ENCODE measurements at places on chromosomes 1 and 21.

- no peak for DNase-seq
Observed at GRCh38 chr1:44436401-44437106, 31.5 kb downstream of the RNF220 start.

DNA sequence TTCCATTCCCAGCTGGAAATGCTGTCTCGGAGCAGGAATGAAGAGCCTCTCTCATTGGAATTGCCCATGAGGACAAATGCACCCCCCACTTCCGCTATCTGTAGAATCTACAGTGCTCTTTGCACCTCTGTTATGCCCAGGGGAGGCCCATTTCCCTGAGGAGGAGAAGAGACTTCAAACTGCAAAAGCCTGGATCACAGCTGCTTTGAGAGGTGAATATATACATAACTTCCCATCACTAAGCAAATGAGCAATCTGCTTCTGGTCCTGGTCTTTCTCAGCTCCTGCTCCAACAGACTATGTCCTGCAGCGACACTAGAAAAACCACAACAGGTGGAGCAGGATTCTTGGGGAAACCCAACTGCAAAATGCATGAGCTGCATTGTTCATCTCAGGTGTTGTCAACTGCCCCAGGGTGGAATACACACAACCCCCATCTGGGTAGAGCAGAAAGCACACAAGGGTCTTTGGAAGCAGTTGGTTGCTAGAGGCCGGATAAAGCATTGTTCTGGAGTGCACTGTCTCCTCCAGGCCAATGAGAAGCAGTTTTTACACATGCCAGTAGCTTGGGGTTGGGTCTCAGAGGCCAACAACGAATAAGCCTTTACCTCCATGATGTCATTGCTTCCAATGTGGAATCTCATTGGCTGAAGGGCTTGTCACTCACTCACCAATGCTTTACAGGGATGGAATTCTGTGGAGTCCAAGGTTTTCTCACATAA lies 67.7 kb upstream of the RAB4A start:
- no peak for DNase-seq

DNA sequence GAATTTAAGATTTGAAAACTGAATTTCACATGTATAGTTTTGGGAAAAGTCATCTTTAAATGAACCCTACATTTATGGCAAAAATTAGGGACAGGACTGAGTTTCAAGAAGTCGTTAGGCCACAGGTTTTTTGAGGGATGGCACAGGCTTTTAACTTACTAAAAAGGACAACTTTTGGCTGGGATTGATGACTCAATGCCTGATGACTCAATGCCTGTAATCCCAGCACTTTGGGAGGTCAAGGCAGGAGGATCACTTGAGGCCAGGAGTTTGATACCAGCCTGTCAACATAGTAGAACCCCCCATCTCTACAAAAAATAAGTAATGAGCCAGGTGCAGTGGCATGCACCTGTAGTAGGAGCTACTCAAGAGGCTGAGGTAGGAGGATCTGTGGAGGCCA lies 15.9 kb downstream of the UCK2 start:
- no peak for DNase-seq

DNA sequence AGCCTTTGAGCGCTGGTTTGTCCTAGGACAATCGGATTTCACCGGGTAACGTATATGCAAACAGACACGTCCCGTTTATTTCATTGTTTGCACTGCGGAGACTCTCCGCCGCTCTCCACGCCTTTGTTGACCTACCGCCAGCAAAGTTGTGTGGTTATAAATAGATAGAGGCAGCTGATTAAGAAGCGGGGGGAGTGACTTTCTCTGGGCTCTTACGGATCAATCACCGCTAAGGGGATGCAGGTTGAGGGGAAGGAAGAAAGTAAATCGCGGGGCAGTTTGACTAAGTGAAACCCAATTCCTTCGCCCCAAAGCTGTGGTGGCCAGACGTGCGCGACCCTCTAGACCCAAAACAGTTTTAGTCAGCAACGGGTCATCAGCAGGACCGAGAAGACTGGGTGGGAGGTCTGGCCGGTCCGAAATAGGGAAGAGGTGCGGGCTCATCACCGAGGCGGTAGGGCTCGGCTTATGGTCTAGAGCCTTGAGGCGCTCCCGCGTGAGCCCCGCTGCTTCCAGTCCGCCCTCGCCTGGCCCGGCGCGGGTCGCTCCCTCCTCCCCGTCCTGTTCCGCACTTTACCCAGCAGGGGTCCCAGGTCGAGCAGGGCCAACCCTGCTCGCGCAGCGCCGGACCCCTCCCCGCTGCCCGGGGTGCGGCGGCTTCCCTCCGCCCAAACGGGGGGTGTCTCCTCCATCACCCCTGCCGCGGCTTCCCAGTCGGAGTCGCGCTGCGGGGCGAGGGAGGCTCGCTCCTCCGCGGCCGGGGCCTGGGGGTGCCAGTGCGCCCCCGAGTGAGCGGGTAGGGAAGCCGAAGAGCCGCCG lies 120.8 kb upstream of the RRP15 start:
- no peak for DNase-seq

DNA sequence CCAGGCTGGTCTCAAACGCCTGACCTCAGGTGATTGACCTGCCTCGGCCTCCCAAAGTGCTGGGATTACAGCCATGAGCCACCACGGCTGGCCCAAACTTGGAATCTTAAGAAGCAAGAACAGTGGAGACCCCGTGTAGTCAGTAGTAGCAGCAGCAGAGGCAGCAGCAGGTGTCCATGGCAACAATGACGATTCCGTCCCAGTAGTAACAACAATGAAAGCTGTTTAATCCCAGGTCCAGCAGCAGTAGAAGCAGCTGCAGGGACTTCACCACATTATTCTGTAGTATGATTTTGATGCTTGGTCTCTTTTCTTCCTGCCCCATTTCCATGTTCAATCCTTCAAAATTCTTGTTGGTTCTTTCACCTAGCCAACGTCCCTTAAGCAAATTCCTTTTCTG lies 69.6 kb upstream of the KCTD3 start:
- DNase-seq: no peak

DNA sequence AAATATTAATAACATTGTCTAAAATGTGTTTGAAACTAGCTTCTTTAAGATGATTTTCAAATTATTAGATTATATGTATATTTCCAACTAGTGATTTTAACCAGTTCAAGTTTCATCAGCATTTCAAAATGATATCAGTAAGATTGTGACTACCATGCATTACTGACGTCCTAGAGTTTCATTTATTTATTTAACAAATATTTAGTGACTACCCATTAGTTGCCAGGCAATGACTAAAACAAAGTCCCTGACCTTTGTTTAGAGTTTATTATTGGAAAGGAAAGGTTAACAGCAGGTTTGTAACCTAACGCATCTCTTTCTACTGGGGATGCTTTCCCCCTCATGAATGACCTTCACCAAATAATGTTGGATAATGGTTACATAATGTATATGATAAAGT lies 7.6 kb upstream of the C4BPB start:
- no peak for DNase-seq

DNA sequence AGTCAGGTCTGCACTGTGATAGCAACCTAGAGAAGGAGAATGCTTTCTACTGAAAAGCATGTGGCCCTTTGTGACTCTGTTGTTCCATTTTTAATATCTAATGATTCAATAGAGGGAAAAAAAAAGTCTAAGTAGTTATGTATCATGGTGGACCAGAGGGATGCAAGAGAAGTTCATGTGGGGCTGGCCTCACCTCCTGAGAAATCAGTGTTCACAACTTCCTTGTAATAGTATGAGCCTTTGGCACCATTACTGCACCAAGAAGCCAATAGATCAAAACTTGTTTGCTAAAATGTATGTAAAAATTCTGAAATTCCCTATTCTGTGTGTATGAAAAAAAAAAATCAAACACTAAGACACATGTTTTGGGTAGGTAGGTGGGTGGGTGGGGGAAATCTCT lies 5.0 kb downstream of the ZBTB17 start:
- no peak for DNase-seq

GRCh38 chr1:204073837-204074273 lies 940 bp downstream of the SOX13 start:
- DNase-seq: no peak

GRCh38 chr21:35828161-35828560 lies 232.2 kb downstream of the SETD4 start:
- no peak for DNase-seq

DNA sequence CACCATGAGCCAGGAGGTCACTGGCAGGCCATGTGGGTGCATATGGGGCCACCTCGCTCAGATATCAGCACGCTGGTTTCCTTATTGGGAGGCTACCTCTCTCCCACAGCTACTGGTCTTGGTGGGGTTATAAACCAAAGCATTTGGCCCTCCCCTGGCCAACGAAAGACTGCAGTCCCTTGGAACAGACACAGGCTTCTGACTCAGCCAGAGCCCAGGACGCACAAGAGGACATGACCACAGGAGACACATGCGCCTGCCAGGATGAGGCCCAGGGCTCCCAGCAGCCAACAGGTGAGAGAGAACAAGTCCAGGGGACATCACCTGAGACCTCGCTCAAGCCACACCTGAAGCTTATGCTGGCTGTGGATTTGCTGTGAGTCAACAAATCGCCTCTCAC lies 13.8 kb downstream of the NPHP4 start:
- DNase-seq: no peak

DNA sequence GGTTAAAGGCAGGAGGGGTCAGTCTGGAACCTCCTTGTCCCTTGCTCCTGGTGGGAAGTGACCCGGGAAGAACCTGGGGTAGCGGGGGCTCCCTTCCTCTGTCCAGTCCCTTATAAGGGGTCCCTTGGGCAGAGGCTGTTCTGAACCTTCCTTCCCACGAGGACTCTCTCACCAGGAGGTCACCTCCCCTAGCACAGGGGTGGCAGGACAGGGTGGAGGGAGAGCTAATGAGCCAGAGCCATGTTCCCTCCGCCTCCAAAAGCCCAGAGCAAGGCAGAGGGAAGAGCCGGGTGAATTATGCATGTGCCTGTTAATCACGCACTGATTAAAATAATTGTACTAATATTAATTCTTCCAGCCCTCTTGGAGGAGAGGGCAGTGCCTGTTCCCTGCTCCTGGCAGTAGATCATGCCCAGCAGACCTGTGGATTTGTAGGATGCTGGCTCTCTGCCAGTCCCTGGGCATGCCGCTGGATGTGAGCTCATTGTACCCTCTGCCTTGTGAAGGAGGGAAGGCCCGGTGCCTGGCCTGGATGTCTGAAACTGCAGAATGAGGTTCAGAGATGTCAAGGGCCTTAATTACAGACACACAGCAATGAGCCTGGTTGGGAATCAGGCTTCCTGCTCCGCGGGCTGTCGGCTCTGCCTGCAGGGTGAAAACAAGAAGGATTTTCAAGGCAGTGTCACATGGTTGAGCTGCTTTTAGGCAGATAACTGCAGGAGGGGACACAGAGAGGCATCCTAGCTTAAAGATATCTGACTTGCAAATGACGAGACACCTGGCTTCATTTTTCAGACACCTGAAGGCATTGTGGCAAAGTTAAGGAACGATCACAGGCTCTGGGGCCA lies 68.2 kb downstream of the IGSF21 start:
- no peak for DNase-seq

DNA sequence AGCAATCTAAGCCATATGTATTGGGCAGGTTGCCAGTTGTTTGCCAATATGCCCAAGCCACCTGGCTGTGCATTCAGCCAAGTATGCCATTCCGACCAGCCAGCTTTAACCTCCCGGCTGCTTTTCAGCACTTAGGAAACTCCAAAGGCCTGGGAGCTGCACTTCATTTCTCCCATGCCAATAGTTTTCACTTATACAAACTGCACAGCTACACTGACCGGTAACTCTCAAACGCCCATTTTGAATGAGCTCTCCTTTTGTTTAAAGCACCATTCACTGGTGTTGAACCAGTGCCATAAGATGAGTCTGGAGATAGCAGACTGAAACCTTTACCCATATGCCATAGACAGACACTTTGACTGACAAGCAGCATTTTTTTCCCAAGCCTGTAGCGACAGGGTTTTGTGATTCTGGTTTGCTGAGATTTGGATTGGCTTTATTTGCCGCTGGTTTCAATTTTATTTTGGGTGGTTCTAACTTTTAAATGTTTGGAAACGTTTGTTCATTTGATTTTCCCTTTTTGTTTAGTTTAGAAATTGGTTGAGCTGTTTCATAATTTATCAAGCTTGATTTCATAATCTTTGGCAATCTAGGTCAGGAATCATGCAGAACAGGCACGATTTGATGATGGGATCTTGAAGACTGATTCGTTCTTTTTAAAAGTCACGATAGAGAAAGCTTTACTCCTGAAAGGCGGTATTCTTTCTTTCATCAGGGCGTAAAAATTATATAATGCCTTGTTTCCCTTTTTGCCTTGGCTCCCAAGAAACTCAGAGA lies 144.6 kb downstream of the NFIA start:
- DNase-seq: no peak

GRCh38 chr1:105544475-105544874 lies 1512.0 kb upstream of the PRMT6 start:
- no peak for DNase-seq

- no peak for DNase-seq
Observed at GRCh38 chr1:172999349-172999748, 51.4 kb downstream of the TNFSF18 start.

GRCh38 chr1:147246044-147246690 lies 3.7 kb downstream of the CHD1L start:
- DNase-seq: peak; percentile 3

GRCh38 chr1:178645808-178646200 lies 79.2 kb upstream of the RALGPS2 start:
- no peak for DNase-seq

- no peak for DNase-seq
Observed at GRCh38 chr1:77025599-77025998, 158.3 kb downstream of the ST6GALNAC5 start.

DNA sequence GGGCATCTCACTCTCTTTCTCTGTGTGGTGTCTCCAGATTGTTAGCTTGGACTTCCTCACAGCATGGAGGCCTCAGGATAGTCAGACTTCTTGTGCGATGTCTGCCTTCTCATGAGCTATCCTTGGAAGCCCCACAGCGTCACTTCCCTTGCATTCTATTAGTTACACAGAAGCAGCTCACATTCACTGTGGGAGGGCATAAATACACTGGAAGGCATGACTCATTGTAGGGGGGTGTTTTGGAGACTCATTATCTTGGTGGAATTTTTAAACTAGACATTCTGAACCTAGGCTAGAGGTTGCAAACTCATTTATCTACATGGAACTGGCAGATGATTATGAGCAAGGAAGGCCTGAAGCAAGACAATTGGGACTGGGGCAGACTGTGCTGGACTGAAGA lies 21.4 kb upstream of the FASLG start:
- DNase-seq: no peak

GRCh38 chr21:39452207-39452969 lies 618 bp downstream of the SH3BGR start:
- DNase-seq: no peak

DNA sequence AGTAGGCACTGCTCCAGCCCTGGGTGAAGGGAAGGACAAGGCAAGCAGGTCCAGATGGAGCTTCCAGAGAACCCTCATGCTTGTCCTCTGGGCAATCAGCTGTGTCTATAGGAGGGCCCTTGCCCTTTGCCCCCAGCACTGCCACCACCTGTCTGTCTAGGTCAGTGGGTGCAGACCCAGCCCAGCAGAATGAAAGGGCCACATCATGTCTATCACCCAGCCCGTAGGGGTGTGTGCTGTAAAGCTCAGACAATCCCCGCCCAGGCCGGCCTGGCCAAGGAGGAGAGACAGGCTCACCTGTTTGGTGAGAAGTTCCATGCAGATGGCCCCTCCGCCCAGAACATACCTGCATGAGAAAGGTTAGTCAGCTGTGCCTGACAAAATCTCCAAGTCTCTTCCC lies 7.0 kb downstream of the UBE2Q1 start:
- no peak for DNase-seq

- no peak for DNase-seq
Observed at GRCh38 chr1:6019166-6019845, 26.4 kb upstream of the KCNAB2 start.

Measured in activated CD4-positive, alpha-beta T cell treated with anti-CD3 and anti-CD28 coated beads, Interleukin-2, amount 50 U/mL, for 16 hours (primary cell).